Thyroid gland (tissue), 4 donors: ENCODE measurements at places on chromosomes 2 and 18. TPM values are rescaled to one million over a fixed set of nuclear protein-coding genes. Genes with fewer than 3 reads are reported as not detected.
A peak's percentile ranks its signal among the peaks of the same experiment; 100 is the strongest.

Gene NIF3L1
- 24.1 TPM for total RNA-seq

DNA sequence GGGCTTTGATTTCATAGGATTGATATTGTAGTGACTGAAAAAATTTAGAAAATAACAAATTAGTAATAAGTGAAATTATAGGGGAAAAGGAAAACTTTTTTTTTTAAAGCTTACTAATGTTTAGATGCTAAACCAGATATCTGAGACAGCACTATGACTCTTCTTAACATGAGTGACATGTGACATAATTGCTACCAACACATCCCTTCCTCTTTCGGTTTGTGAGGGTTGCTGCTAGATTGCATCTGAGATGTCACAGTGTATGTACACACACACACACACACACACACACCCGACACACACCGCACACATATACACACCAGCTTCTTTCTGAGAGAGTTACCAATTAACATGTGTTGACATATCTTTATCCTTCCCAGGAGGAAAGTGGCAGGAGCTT, 18.0 kb downstream of the RAPGEF4 start:
- no peak overlapping the region for H3K4me3 ChIP-seq
- no peak overlapping the region for H3K27ac ChIP-seq
- no peaks in the 10 kb centered on the region for H3K4me1 ChIP-seq
- no peaks in the 10 kb centered on the region for H3K36me3 ChIP-seq
- H3K27me3 ChIP-seq = no peaks in the 10 kb centered on the region
- DNase-seq = no peak

- no peak overlapping the region for H3K4me3 ChIP-seq
- H3K36me3 ChIP-seq = no peaks in the 10 kb centered on the region
- no peaks in the 10 kb centered on the region for H3K4me1 ChIP-seq
- no peak for DNase-seq
Observed at GRCh38 chr18:76252139-76252538, 242.9 kb downstream of the ZNF516 start.

GRCh38 chr2:6946722-6947121, 29.5 kb downstream of the RNF144A start:
- H3K4me3 ChIP-seq = no peak overlapping the region
- H3K36me3 ChIP-seq = no peaks in the 10 kb centered on the region
- H3K4me1 ChIP-seq = no peaks in the 10 kb centered on the region
- DNase-seq = no peak

GRCh38 chr2:21693081-21693480, 569.3 kb downstream of the TDRD15 start:
- H3K27me3 ChIP-seq = no peaks in the 10 kb centered on the region
- no peaks in the 10 kb centered on the region for H3K4me1 ChIP-seq
- H3K36me3 ChIP-seq = no peaks in the 10 kb centered on the region
- no peak for DNase-seq
- H3K4me3 ChIP-seq = no peak overlapping the region

DNA sequence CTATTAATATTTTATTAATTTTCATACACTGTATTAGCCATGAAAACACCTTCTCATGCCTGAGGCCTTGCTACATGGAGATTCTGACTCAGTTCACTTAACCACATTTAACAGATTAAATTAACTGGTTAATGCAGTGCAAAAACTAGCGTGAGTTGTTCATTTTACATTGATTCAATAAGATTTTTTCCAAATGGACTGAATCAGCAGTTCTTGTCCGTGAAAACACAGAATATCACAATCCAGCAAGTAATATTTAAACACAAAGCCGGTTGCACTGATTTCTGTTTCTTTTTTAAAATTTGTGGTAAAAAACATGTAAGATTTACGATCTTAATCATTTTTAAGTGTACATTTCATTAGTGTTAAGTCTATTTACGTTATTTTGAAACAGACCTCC, 118.2 kb upstream of the THUMPD2 start:
- H3K27ac ChIP-seq = no peak overlapping the region
- no peaks in the 10 kb centered on the region for H3K36me3 ChIP-seq
- no peaks in the 10 kb centered on the region for H3K4me1 ChIP-seq

DNA sequence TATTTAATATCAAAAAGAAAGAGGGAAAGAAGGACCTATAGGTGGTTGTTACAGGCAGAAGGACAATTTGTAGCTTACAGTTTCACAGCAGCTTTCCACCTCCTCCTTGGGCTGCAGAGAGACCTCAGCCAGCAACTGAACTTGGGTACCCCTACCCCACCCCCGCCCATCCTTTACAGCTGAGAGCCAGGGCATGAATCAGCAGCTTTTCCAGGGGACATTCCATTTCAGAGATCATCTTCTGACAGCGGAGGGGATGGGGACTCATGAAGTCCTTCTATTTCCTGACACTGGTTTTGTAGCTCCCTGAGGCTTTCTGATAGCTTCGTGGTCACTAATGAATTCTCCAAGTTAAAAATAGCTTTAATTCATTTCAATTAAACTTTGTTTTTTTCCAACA, 96.4 kb downstream of the ITGB1BP1 start:
- H3K27me3 ChIP-seq = no peaks in the 10 kb centered on the region
- H3K27ac ChIP-seq = peak overlapping the region; percentile 86
- DNase-seq = no peak

Gene BCL2
- total RNA-seq = 120 TPM
